ENCODE measurements at places on chromosomes 3 and 15.

DNA sequence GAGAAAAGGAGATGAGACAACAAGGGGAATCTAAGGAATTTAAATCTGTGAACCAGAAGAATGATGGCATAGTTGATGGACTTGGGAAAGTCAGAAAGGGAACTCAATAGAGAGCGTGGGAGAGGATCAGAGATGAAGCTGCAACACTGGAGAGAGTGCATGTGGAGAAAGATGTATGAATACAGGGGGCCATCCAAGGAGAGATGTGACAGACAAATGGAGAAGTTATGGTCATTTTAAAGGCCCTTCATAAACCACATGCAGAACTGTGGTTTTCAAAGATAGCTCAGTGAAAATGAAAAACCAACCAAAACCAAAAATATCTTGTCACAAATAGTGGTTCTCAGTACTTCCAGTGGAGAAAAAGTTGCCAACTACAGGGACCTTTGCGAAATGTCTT is 265.2 kb downstream of the SUCLG2 start:
- DNase-seq, result no peak

DNA sequence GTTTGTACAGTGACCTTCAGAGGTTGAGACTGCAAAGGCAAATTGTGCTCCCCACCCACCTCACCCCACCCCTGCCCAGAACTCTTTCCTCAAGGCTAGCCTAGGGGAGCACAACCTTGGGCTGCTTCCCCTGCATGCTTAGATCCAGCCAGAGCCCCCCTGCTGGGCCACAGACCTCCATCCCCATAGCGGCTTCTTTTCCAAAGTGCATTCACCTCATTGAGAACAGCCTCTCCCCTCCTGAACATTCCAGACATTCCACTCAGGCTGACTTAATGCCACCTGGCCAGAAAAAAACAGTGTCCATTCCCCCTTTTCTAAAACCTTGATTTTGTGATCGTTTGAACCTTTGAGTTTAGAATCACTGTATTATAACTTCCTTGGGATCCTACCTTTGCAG is 124.4 kb upstream of the TOPAZ1 start:
- DNase-seq, result no peak

- DNase-seq, result no peak
Measured at GRCh38 chr3:46918634-46919033, 41.1 kb downstream of the PTH1R start.

GRCh38 chr3:171569571-171570132 is 109.4 kb upstream of the TNIK start:
- DNase-seq, result no peak

Measured in NCI-H345 (cell line).